Caco-2 (cell line): ENCODE measurements at places on chromosomes 3 and 15. TPM values are rescaled to one million over a fixed set of nuclear protein-coding genes. Genes with fewer than 3 reads are reported as not detected.

The MUC20 gene
- 0.88 and 1.9 TPM in 2 replicates for total RNA-seq

The NR2E3 gene
- total RNA-seq = not detected in 2 replicates

The CLK3 gene
- 49.4 and 54.5 TPM in 2 replicates for total RNA-seq

The SPINK8 gene
- total RNA-seq = not detected in 2 replicates

The CPNE9 gene
- not detected in 2 replicates for total RNA-seq

The KIF7 gene
- total RNA-seq = 8.2 TPM in 2 replicates

The GPR171 gene
- total RNA-seq = not detected in 2 replicates

The ZNF106 gene
- total RNA-seq = 47.8 and 51.4 TPM in 2 replicates

The GRK7 gene
- total RNA-seq = not detected in 2 replicates

The CASR gene
- not detected in 2 replicates for total RNA-seq

The IQCH gene
- total RNA-seq = 1.7 and 2.4 TPM in 2 replicates

The C2CD4B gene
- total RNA-seq = 0.46 and 0.50 TPM in 2 replicates

The SETD2 gene
- 47.6 and 48.8 TPM in 2 replicates for total RNA-seq

The SLC24A5 gene
- not detected in 2 replicates for total RNA-seq

The TUSC7 gene
- total RNA-seq = not detected in 2 replicates

The FRMD4B gene
- 43.2 and 47.5 TPM in 2 replicates for total RNA-seq

The ATP13A5 gene
- total RNA-seq = not detected in 2 replicates
